ENCODE measurements at places on chromosomes 2 and 18.

DNA sequence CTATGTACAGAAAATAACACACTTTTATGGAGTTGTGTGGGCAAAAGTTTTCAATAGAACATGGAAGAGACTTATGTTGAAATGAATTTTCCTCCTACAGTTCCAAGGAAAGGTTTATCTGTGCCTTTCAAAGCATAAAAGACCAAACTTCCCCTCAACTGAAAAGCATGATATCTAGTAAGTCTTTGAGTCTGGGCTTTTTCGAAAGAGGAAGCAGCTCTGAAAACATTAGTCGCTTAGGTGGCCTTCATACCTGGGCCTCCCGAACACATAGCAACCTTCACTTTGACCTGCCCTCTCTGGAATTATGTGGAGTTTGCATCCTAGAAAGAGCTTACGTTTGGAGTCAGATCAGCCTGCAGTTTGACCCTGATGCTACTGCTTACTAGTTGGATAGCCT lies 4.8 kb upstream of the CAPN14 start:
- DNase-seq = no peak

GRCh38 chr2:98773169-98773568 lies 42.2 kb upstream of the MGAT4A start:
- DNase-seq = no peak

DNA sequence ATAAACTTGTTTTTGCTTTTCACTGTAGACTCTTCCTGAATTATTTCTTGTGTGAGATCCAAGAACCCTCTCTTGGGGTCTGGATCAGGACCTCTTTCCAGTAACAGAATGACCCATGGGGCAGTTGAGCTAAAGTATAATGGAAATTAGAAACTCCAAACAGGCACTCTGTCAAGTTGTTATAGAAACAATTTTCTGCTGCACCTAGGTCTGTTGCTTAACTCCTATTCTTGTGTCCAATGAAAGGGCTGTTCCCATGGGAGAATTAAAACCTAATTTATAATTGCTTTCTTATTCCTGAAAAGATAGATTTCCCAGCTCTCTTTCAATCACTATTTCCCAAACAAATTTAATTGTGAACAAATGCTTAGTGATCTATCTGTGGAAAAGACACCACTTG lies 1341.3 kb upstream of the PIK3C3 start:
- no peak for DNase-seq

DNA sequence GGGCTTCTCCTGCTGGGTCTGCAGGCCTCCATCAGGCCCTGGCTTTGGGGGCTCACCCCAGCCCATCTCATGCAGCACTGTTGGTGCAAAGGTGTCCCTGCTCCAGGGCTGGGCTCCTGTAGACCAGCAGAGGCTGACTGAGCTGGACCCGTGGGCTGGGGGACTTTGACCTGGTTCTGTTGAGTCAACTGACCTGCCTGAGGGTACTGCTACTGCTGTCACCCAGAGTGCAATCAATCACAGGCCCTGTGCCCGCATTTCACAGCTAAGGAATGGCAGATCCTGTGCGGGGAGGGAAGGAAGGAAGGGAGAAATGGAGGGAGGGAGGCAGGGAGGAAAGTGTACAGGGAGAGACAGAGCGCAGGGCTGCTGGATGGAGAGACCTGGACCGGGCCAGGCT lies 136.8 kb downstream of the TPO start:
- DNase-seq = no peak

- no peak for DNase-seq
Observed at GRCh38 chr2:172131713-172132555, 29.2 kb upstream of the DLX2 start.

DNA sequence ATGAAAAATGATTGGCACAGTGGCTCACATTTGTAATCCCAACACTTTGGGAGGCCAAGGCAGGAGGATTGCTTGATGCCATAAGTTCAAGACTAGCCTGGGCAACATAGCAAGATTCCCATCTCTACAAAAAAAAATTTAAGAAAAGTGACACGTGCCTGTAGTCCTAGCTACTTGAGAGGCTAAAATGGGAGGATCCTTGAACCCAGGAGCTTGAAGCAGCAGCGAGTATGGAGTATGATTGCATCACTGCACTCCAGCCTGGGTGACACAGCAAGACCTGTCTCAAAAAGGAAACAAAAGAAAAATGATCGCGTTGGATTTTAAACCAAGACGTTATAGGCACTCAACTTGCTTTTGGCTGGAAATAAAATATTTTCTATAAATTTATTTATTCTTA lies 37.8 kb upstream of the CREB1 start:
- no peak for DNase-seq

DNA sequence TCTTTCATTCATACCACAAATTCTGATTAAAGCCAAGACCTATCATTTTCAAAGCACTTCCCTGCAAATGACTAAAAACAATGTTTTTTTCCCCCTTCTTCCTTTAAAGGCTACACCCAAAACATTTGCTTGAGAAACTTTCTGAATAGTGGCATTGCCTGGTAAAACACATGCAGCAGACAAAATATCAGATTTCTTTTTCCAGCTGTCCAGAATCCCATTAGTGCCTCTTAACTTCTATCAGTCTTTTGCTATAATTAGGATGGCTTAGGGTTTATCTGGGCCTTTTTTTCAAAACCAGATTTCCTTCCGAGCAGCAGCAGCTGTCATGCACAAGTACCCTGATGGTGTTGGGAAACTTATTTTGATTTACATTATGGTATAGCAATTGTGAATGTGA lies 50.6 kb downstream of the ALPK2 start:
- DNase-seq = no peak

DNA sequence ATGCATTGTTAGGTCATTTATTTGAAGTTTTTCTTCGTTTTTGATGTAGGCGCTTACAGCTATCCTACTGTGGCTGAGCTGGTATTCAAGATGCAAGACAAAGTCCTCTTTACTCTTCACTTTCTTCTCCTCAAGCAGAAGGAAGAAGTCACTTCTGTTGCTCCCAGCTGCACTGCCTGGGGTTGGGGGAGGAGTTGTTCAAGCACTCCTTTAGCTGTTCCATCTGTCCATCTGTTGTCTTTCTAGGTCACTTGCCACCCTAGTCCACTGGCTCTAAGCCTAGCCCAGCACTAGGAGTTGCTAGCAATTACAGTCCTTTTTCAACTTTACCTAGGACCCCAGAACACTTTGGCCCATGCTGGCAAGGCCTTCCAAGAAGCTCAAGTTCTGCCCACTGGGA lies 200.6 kb upstream of the RBMS1 start:
- no peak for DNase-seq

DNA sequence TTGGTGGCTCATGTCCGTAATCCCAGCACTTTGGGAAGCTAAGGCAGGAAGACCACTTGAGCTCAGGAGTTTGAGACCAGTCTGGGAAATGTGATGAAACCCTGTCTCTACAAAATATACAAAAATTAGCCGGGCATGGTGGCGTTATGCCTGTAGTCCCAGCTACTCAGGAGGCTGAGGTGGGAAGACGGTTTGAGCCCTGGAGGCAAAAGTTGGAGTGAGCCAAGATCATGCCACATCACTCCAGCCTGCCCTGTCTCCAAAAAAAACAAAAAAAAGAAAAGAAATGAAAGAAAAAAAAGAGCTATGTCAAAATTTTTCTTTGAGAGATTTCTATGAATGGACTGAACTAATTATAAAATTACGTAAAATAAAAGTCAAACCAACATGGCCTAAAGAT lies 34.7 kb downstream of the ROCK2 start:
- DNase-seq = no peak

DNA sequence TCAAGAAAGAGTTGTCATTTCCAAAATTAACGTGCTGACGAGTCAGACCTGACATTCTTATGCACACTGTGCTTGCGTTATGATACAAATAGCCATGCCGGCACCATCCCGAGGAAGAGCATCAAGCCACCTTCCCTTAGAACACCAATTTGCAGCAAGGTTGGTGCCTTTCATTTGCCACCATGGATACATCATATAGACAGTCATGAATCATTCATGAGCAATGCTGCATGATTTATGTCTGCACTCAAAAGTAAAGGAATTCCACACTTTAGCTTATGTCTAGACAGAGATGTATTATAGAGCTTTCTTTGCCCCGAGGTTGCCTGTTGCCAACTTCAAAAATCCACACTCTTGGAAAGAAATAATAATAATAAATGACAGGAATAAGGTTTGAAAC lies 166.9 kb downstream of the VWC2L start:
- no peak for DNase-seq

DNA sequence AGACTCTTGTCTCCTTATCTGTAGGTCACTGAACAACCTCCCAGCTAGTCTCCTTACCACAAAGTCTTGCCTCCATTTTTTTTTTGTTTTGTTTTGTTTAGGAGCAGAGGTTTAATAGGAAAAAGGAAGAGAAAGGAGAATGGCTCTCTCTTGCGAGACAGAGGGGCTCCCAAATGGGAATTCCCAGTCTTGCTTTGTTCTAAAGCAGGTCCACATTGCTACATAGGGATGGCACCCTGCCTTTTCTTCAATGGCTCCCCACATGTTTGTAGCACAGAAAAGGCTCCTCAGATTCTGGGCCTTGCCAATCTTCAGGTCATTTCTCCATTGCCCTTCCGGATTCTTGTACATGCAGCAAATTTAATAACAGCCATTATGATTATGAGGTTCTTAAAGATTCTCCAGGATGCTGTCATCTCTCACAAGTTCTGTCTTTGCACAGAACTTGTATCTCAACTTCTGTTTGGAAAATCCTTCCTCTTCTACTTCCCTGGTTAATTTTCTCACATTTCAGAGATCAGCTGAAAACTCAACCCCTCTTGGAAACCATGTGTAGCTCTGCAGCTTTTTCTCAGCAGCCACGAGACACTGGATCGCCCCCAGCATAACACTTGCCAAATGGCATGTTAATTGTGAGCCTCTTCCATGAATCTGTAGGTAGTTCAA lies 23.6 kb downstream of the IL1F10 start:
- DNase-seq = no peak

DNA sequence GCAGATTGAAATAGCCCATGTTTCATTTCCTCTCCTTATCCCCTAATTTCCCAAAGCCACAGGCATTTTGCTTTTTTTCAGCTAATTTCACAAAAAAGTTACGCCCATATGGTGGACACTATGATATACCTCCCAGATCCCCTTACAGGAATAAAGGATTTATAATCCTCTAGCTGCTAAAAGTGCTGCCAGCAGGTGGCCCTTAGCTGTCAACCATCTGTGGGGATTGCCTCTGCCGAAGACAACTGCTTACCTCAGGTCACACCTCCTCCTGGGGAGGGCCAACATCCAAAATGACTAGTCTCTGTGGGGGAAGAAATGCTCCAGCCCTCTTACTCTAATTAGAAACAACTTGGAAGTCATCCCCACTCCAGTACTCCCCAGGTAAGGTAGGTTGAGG lies 61.0 kb upstream of the EPB41L3 start:
- no peak for DNase-seq

- DNase-seq = no peak
Observed at GRCh38 chr2:201171259-201171814, 11.6 kb upstream of the CASP10 start.

GRCh38 chr2:188091220-188091619 lies 200.5 kb upstream of the GULP1 start:
- no peak for DNase-seq

DNA sequence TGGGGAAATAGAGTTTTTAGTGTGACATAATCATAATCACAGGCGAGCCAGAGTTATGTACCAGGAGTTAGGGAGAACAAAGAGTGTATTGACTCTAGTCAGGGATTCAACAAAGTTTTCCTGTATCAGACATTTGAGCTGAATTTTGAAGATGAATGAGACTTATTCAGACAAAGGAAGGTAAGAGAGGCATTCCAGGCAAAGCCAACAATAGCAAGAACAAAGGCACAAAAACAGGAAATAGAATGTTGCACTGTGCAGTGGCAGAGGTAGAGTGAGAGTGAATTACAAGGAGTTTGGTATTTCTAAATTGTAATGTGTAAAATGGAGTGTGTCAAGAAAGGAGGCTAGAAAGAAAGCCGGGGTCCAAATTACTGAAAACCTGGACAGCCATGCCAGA lies 156.2 kb downstream of the CCDC148 start:
- no peak for DNase-seq

DNA sequence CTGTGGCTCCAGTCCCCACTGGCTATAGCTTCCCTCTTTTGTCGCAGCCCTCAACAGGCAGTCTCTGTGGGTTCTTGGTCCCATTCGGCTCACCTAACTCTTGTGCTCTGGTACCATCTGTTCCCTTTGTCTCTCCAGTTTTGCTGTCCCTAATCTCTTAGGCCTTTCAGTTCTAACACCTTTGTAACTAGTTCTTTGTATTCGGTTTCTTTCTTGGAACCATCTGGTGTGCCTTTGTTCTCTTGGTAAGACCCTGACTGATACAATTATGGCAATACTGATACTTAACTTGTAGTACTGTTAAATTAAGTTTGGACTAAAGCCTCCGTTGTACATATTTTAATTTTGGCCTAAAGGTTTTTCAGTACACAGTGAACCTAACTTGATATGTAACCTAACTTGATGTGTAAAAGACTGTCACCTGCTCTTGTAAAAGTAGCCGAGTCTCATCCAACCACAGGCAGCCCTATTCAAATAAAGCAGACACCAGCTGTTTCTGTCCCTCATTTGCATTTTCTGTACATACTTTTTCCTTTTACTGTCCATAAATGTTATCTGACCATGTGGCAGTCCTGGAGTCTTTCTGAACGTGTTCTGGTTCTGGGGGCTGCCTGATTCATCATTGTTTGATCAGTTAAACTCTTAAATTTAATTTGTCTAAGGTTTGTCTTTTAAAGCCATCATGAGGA lies 4.8 kb upstream of the MRPL44 start:
- DNase-seq = no peak

- DNase-seq = no peak
Observed at GRCh38 chr18:22349317-22349898, 68.3 kb downstream of the CTAGE1 start.

GRCh38 chr18:34957864-34958259 lies 83.4 kb upstream of the MAPRE2 start:
- no peak for DNase-seq

DNA sequence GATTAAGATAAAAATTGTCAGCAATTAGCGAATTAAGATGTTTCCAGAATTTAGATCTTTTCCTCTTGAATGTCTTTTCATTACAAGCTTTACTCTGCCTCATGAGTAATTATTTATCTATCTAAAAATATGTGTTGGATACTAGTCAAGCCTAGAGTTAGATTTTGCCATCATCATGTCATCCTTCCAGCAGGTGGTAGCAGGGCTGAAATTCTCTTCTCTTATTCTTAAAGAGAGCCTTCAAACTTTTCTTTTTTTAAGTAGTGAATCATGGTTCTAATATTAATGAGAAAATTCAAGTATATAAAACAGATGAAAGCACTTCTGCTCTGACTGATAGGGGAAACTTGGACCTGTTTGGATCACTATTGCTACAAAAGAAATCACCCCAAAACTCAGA lies 240.7 kb upstream of the EPAS1 start:
- DNase-seq = no peak

DNA sequence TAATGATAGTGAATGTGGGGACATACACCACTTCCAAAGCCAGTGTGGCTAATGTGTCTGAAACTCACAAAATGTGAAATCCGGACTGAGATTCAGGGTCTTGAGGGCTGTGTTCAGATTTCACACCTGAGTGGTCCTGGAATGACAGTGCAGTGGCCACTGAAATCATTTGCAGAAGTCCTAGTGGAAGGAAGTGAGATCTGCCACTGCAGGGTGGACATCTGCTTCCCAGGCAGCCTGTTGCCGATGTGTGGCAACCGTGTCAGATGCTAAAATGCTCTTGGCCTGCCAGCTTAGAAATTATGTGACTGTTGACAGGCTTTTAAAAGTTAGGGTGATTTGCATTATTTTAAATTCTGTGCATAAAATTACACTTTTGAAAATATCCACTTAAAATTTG lies 77.8 kb upstream of the TMEM200C start:
- DNase-seq = no peak

GRCh38 chr2:64607381-64608304 lies 46.1 kb downstream of the SERTAD2 start:
- DNase-seq = no peak
